Esophagus squamous epithelium (tissue), 5 donors: ENCODE measurements at places on chromosomes 3 and 15.

- no peak for DNase-seq
Measured at GRCh38 chr3:67083277-67083676, 85.2 kb downstream of the KBTBD8 start.

- no peak for DNase-seq
Measured at GRCh38 chr15:94274745-94275144, 43.4 kb downstream of the MCTP2 start.

GRCh38 chr3:150407051-150407807 lies 869 bp upstream of the TSC22D2 start:
- DNase-seq, result no peak

- no peak for DNase-seq
Measured at GRCh38 chr3:182023843-182024242, 312.1 kb downstream of the SOX2 start.

DNA sequence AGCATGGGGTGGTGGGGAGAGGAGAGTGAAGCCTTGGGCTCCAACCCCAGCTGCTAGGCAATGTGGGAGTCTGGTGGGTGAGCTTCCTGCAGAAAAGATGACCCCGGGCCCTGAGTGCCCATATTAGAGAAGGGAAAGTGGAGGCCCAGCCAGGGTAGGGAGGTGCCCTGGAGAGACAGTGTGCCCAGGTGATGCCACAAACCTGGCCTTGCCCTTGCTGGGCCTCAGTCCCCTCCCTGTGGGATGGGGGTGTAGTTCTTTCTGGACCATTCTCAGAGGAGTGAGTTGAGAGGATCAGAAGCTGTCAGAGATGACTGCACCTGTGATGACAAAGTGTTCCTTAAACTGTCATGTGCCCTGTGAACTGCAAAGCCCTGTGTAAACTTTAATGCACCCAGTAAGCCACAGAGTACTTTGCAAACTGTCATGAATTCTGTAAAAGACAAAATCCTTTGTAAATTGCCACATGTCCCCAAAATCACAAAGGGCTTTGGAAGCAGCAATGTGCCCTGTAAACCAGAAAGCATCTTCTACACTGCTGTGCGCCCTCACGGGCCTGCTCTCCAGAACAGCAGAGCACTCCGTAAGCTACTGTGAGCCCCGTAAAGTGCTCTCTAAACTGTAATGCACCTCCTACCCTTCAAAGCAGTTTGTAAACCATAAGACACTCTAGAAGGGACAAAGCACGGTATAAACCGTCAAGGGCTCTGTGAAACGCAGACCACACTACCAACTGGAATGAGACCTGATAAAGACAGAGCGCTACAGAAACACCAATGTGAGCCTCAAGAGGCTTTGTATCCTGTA lies 51.3 kb upstream of the FGD5 start:
- DNase-seq, result no peak

GRCh38 chr15:90358124-90359033 lies 6.3 kb downstream of the ZNF774 start:
- no peak for DNase-seq
